ENCODE measurements at places on chromosomes 5 and 9. TPM values are rescaled to one million over a fixed set of nuclear protein-coding genes. Genes with fewer than 3 reads are reported as not detected.

DNA sequence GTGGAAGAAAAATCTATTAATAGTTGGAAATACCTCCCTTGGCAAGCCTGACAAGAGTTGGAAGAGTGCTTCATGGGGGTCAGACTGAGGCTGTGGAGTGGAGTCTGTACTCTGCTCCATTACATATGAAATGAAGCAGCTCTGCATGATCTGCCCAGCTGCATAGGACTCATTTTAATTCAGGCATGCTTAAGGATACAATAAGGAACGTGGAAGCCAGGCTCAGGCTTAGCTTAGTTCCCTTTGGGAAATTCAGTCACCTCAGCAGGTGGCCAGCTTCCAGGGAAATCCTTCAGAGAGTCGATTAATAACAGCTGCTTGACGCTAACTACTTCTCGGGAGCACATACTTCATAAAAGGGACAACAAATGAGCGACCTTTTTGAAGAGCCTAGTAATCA, 1672.9 kb upstream of the WWC1 start:
- no peak for DNase-seq
- H3K27me3 ChIP-seq: no peaks in the 10 kb centered on the region
- peaks cover 1% of the 10 kb centered on the region for H3K4me1 ChIP-seq
- no peak overlapping the region for H3K4me3 ChIP-seq

DNA sequence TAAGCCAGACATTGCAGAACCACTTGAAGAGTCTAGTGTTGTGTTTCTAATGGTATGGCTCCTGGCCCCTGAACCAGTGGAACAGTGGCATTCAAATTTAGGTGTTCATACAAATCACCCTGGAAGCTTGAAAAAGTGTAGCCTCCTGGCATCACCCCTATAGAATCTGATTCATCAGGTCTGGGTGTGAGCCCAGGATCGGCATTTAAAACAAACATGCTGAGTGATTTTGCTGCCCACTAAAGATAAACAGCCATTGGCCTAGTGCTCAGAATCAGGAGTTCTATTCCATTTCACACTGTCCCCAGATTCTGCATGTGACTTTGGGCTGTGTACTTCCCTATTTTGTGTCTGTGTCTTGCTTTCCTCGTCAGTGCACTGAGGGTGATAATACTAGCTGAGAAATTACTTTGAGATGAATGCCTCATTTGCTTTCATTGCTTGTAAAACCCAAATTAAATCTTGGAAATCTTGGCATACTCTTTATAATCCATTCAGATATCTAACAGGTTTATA, 241.5 kb upstream of the CLINT1 start:
- H3K4me3 ChIP-seq: no peak overlapping the region
- H3K4me1 ChIP-seq: no peaks in the 10 kb centered on the region
- no peak overlapping the region for H3K27ac ChIP-seq
- no peak for DNase-seq
- no peaks in the 10 kb centered on the region for H3K27me3 ChIP-seq

Gene SNX24
- 20.8 TPM for total RNA-seq

DNA sequence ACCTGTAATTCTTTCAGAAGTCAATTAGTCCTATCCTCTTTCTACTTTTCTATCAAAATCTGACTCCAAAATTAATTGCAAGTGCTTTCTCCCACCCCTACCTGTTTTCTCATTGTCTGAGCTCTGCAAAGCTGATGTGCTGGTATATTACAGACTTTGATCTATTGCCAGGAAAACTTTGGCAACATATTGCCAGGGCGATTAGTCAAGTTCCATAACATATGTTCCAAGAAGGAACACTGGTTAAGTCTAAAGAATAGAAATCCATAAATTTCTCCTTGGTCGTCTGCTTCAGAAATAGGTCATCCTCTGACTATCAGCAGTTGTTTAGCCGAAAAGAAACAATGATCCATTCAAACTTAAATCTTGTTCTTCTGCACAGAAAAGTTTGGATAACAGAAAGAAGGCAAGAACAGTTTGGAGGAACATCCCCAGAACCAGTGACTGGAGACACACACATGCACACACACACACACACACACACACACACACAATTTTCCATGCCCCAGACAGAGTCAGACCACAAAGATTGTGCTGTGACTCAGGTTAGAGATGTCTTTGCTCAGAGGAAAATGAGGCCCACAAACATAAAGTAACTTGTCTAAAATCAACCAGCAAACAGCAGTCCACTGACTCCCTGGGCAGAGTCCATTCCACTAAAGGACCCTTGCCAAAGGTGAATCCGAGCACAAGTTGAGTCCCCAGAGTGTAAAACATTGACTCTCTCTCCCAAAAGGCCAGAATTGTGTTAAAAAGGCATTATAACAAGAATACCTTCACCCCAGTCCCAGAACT, 202.1 kb downstream of the DEPDC1B start:
- H3K4me3 ChIP-seq: no peak overlapping the region
- peaks cover 3% of the 10 kb centered on the region for H3K4me1 ChIP-seq
- H3K27me3 ChIP-seq: no peaks in the 10 kb centered on the region
- peaks cover 3% of the 10 kb centered on the region for H3K36me3 ChIP-seq

DNA sequence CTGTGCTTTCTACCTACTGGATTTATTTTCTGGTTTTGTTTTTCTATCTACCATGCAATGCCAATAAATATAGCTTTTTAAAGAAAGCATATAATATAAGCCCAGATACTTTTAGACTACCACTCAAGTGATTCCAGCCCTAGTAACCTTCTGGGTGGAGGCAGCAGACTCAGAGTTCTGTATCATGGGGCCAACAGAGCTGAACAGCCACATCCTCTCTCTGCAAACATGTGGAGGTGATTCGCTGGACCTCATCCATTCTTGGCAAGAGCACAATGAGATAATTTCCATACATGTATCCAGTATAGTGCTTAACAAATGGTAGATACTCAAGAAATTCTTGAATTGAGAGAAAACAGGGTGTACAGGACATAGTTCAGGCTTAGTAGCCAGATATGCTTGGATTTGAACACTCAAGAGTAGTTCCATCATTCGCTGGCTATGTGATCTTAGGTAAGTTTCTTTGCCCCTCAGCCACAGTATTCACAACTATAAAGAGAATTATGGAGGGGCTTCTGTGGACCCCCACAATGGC, 124.5 kb downstream of the ASTN2 start:
- H3K36me3 ChIP-seq: no peaks in the 10 kb centered on the region
- no peak for DNase-seq
- H3K27ac ChIP-seq: no peak overlapping the region
- H3K27me3 ChIP-seq: no peaks in the 10 kb centered on the region
- H3K4me1 ChIP-seq: peaks cover 3% of the 10 kb centered on the region

- no peaks in the 10 kb centered on the region for H3K27me3 ChIP-seq
- H3K4me3 ChIP-seq: no peak overlapping the region
- no peak for DNase-seq
- H3K4me1 ChIP-seq: peaks cover 10% of the 10 kb centered on the region
- no peaks in the 10 kb centered on the region for H3K36me3 ChIP-seq
Measured at GRCh38 chr9:127903557-127904475, 4.4 kb upstream of the ST6GALNAC6 start.

DNA sequence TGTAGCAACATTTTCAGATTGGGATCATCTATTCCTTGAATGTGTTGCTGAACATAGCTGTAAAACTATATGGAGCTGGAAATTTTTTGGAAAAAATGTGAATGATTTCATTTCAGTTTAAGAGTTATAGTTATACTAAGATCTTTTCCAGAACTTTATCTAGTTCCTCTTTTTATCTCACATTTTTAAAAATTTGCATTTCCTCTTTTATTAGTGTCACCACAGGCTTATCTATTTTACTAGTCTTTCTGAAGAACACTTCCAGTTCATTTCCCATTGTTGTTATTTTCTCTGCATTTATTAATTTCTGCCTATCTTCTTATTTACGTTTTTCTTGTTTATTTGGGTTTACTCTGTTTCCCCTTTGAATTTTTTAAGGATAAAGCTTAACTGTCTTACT, 46.0 kb upstream of the FSTL4 start:
- H3K27me3 ChIP-seq: peaks cover 3% of the 10 kb centered on the region
- H3K4me1 ChIP-seq: peaks cover 4% of the 10 kb centered on the region

GRCh38 chr5:61675015-61675692, 343.1 kb downstream of the ZSWIM6 start:
- H3K27ac ChIP-seq: peak overlapping the region; percentile 84
- peaks cover 15% of the 10 kb centered on the region for H3K4me1 ChIP-seq
- no peak for DNase-seq
- no peak overlapping the region for H3K4me3 ChIP-seq
- H3K27me3 ChIP-seq: peaks cover 18% of the 10 kb centered on the region

GRCh38 chr5:135085936-135086725, 52.1 kb upstream of the PITX1 start:
- no peak overlapping the region for H3K4me3 ChIP-seq
- no peaks in the 10 kb centered on the region for H3K4me1 ChIP-seq
- H3K27ac ChIP-seq: no peak overlapping the region
- H3K36me3 ChIP-seq: peaks cover 2% of the 10 kb centered on the region

Gene PCDHA9
- 3.8 TPM for total RNA-seq

Gene GABRP
- total RNA-seq: 3.1 TPM

Gene FBP2
- total RNA-seq: not detected

DNA sequence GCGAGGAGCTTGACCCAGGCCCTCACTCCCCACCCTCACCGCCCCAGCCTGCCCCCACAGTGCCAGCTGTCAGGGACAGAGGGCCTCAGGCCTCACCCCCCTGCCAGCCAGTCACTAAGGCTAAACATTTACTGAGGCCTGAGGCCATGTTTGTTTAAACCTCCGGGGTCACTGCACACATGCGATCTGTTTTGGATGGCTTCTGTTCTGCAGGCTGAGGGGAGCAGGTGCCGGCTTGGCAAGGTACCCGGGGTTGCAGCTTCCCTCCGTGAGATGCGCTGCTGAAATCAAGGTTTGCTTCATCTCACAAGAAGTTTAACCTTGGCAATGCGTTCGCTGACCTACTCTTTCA, 103.3 kb upstream of the BOD1 start:
- H3K27ac ChIP-seq: peak overlapping the region; percentile 31
- H3K4me1 ChIP-seq: peaks cover 20% of the 10 kb centered on the region
- peaks cover 24% of the 10 kb centered on the region for H3K27me3 ChIP-seq
- H3K4me3 ChIP-seq: peak overlapping the region; percentile 29

Measured in progenitor cell of endocrine pancreas (in vitro differentiated cells).